HFFc6 (cell line): ENCODE measurements at places on chromosomes 6 and 20. TPM values are rescaled to one million over a fixed set of nuclear protein-coding genes. Genes with fewer than 3 reads are reported as not detected.

DNA sequence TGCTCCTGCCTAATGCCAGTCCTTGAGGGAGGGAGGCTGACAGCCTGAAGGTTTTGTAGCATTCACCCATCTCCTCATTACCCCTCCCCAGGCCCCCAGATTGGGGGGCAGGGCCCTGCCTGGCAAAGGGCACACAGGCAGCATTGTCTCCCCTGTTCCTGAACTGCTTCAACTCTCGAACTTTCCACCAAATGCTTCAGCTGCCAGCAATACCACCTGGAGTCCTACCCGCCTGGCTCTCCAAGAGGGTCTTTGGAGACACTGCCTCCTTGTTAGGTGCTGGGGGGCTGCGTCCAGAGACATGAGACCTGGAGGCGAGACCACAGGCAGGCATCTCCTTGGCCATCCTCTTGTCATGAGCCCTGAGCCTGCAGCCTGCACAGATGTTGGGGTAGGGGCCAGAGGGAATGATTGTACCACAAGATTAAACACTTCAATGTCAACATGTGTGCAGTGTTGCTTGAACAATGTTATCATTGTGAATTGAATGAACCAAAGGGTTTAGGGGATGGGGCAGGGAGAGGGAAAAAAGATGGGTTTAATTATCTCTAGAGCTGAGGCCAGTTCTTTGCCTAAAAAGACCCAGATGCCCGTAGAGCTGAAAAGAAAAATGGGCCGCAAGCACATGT is 25.0 kb downstream of the BMP7 start:
- no peak for DNase-seq
- peaks cover 17% of the 10 kb centered on the region for H3K27me3 ChIP-seq
- H3K27ac ChIP-seq = no peak overlapping the region
- H3K4me3 ChIP-seq = no peak overlapping the region
- no peaks in the 10 kb centered on the region for H3K4me1 ChIP-seq

GRCh38 chr6:23728707-23729106 is 397.3 kb upstream of the NRSN1 start:
- H3K4me3 ChIP-seq = no peak overlapping the region
- no peaks in the 10 kb centered on the region for H3K27me3 ChIP-seq
- no peaks in the 10 kb centered on the region for H3K4me1 ChIP-seq
- no peaks in the 10 kb centered on the region for H3K36me3 ChIP-seq
- no peak overlapping the region for H3K27ac ChIP-seq

DNA sequence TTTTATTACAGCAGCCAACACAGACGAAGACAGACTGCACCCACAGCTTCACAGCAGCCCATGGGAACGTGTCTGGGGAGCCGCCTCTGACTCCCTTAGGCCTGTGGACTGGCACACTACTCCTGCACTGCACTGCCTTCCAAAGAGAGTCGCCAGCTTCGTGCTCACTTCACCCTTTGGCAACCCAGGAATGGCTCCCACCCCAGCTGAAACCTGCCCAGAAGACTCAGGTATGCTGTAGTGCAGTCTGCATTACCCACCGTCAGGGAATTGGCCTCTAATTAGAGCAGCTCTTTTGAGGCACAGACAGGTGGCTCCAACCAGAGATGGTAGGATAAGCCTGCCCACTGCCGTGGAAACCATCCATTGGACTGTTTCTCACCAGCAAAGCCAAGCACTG is 39.9 kb upstream of the FRMD1 start:
- H3K4me3 ChIP-seq = no peak overlapping the region
- H3K4me1 ChIP-seq = no peaks in the 10 kb centered on the region
- no peak overlapping the region for H3K27ac ChIP-seq
- H3K36me3 ChIP-seq = peaks cover 5% of the 10 kb centered on the region; the same call in 1 of the 2 replicates
- H3K27me3 ChIP-seq = no peaks in the 10 kb centered on the region

- no peaks in the 10 kb centered on the region for H3K4me1 ChIP-seq
- DNase-seq = no peak
- H3K27me3 ChIP-seq = peaks cover 27% of the 10 kb centered on the region
Measured at GRCh38 chr20:62540504-62540903, 64.7 kb upstream of the GATA5 start.

GRCh38 chr20:40010483-40010882 is 678.6 kb downstream of the MAFB start:
- 0 out of 2 replicates have a peak, but pooled peaks cover 5% of the 10 kb centered on the region for H3K36me3 ChIP-seq
- H3K27me3 ChIP-seq = no peaks in the 10 kb centered on the region
- DNase-seq = no peak
- H3K4me1 ChIP-seq = no peaks in the 10 kb centered on the region

DNA sequence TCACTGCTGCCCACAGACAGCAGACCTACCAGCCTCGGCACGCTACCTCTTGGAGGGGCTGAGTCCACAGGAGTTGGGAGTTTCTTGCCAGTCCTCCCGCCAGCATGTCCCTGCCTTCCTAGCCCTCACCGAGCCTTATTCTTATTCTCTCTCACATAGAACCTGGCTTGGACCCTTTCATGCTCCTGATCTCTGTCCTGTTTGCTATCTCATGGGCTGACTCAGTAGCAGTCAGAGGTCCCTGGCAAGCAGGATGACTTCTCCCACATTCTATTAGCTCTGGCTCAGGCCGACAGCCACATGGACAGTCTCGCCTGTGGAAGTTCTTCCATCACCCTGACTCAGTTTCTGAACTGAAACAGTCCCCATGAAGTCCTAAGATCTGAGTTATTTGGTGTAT is 313.2 kb upstream of the RNF24 start:
- no peak overlapping the region for H3K4me3 ChIP-seq
- H3K4me1 ChIP-seq = peaks cover 32% of the 10 kb centered on the region
- H3K36me3 ChIP-seq = peaks cover 8% of the 10 kb centered on the region; the same call in 1 of the 2 replicates
- no peak overlapping the region for H3K27ac ChIP-seq
- H3K27me3 ChIP-seq = peaks cover 1% of the 10 kb centered on the region

DNA sequence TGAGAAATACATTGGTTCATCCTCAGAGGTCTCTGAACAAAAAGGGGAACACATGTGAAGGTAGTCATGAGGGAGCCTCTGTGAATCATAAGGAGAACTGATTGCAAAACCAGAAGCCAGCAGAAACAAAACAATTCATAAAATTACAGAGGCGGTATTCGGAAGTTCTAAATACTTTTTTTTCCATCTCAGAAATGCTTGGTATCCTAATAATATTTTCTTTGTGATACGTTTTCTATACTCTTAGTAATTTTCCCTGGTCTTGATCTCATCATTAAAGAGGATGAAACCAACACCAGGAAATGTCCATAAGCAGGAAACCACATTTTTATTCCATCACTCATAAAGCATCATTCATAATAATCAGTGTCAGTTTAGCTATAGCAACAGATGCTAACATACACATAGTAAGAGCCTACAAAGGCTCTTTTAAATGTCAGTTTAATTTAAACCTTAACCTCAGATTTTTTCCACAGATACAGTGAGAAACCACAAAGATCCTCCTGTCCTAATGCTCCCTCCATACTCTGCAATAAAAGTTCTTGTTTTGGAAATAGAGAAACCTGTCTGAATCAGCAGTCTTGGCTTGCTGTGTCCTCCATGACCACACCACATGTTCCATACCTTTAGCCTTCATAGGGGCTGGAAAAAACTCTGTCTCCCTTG is 29.2 kb downstream of the SGK1 start:
- H3K27ac ChIP-seq = peak overlapping the region; percentile 95
- H3K4me1 ChIP-seq = peaks cover 26% of the 10 kb centered on the region
- DNase-seq = peak; percentile 93
- H3K27me3 ChIP-seq = no peaks in the 10 kb centered on the region; the same call in 1 of the 2 replicates
- peaks cover 11% of the 10 kb centered on the region; the same call in 1 of the 2 replicates for H3K36me3 ChIP-seq

Gene MUC21
- total RNA-seq = not detected in 2 replicates

Gene SLPI
- total RNA-seq = not detected in 3 replicates
